WTC11 (cell line): ENCODE measurements at places on chromosomes 5 and 9.

DNA sequence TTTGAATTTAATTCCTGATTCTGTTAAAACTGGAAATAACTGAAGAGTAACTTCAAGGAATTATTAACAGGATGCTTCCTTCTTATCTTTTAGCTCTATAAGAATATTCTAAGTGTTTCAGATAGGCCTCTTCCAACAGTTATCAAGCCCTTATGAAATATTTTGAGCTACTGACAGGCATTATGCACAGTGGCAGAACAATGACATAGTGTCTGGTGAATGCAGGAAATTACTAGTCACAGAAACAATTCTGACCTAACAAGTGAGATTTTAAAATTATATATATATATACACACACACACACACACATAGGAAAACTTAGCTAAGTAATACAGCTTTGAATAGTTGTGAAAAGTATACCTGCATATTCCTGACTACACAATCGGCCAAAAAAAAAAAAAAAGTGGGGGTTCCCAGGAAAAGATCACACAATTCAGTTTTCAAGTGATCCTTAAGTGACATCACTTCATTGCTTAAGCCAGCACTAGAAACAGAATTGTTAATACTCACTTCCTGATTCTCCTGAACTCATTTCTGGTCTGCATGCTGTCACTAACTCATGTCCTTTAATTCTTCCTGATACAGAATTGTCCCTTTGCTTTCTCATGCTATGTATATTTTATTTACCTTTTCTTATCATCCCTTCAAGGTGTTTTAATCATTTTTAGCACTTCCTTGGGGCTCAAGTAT is 77.3 kb downstream of the SLC25A46 start:
- peaks cover 4% of the 10 kb centered on the region; the same call in 1 of the 2 replicates for H3K4me1 ChIP-seq
- H3K27ac ChIP-seq: no peak overlapping the region
- H3K4me3 ChIP-seq: no peak overlapping the region
- H3K27me3 ChIP-seq: no peaks in the 10 kb centered on the region
- DNase-seq: no peak

DNA sequence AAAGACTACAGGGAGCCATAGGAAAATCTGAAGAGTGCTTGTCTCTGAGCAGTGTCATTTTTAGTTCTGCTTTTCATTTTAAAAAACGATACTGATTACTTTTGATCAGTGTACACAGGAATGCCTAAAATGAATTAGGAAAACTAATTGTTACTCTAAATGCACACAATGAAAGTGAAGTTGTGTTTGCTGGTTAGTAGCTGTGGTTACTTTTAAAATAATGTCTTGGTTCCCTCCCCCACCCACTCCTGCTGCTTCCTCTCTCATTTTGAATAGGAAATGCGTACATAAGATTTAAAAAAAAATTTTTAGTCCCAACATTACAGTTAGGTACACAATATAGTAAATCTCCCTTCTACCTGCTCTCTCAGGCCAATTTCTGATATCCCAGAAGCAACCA is 47.5 kb upstream of the PLPP1 start:
- H3K4me1 ChIP-seq: peaks cover 21% of the 10 kb centered on the region
- no peak for DNase-seq
- H3K4me3 ChIP-seq: no peak overlapping the region

DNA sequence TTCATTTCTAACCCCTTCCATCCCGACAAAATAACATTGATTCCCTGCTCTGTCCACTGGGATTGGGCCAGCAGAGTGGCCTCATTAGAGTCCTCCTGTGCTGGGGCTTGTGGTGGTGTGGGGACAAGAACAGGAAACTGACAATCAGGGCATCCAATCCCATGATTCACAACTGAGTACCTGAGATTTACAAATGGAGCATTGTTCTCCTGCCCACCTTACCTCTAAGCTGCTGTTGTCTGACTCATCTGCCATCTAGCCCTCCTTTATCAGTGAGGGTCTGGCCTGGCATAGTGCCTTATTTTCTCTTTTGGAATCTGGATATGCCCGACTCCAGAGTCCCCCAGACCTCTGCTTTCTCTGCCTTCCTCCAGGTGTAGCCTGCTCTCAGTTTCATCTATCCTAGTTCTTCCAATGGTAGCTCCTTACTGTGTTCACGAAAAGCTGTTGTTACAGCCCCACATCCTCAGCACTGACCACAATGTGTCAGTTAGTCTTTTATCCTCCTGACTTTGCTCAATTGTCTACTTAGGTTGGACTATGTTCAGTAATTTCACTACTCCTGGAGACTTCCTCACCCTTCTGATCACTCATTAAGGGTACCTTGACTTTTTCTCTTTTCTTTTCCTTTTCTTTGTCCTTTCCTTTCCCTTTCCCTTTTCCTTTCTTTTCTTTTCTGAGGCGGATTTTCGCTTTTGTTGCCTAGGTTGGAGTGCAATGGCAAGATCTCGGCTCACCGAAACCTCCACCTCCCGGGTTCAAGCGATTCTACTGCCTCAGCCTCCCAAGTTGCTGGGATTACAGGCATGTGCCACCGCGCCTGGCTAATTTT is 13.4 kb downstream of the WNT8A start:
- H3K27ac ChIP-seq: no peak overlapping the region
- no peak for DNase-seq
- H3K36me3 ChIP-seq: peaks cover 5% of the 10 kb centered on the region; the same call in 1 of the 2 replicates

GRCh38 chr5:33857037-33857436 is 34.8 kb downstream of the ADAMTS12 start:
- H3K27me3 ChIP-seq: no peaks in the 10 kb centered on the region; the same call in 1 of the 2 replicates
- peaks cover 61% of the 10 kb centered on the region for H3K4me1 ChIP-seq
- H3K36me3 ChIP-seq: no peaks in the 10 kb centered on the region
- no peak overlapping the region for H3K27ac ChIP-seq
- no peak overlapping the region for H3K4me3 ChIP-seq

DNA sequence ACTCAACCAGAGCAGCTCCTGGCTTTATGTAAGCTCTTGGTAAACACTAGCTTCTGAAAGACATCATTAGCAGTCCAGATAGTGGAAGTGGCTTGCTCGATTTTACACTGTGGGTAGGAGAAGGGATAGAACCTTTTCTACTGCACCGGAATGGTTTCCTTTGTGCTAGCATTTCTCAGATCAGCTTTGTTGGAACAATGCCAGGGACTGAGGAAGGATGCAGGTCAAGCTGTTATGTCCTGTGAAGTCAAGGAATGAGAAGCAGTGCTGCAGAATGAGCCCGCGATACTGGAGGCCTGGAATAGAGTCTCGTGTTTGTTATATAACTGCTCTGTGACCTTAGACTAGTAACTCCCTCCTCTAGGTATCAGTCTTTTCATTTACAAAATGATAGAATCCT is 233.6 kb downstream of the GABRB2 start:
- H3K4me1 ChIP-seq: no peaks in the 10 kb centered on the region
- H3K27ac ChIP-seq: no peak overlapping the region
- H3K4me3 ChIP-seq: no peak overlapping the region
- no peaks in the 10 kb centered on the region; the same call in 1 of the 2 replicates for H3K36me3 ChIP-seq
- no peak for DNase-seq
- H3K27me3 ChIP-seq: no peaks in the 10 kb centered on the region

DNA sequence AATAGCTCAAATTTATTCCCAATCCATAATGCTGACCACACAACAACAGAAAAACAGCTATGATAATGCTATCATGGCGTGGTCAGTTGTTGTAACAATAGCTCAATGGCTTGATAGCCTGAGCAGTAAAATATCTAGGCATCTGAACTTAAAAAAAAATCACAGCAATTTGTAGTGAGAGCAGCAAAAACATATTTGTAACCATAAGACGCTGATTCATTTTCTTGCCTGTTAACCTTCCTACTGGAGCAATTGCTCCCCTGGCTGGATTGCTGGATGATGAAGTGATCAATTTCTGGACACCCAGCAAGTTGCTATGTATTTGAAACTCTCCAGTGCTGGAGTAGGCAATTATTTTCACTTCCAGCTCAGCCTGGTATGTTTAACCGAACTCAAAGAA is 115.1 kb downstream of the PCSK1 start:
- DNase-seq: no peak
- no peaks in the 10 kb centered on the region for H3K36me3 ChIP-seq
- no peak overlapping the region for H3K27ac ChIP-seq
- peaks cover 4% of the 10 kb centered on the region; the same call in 1 of the 2 replicates for H3K4me1 ChIP-seq
- H3K4me3 ChIP-seq: no peak overlapping the region

GRCh38 chr5:159750226-159750625 is 166.1 kb upstream of the ADRA1B start:
- 0 out of 2 replicates have a peak, but pooled peaks cover 7% of the 10 kb centered on the region for H3K4me1 ChIP-seq
- DNase-seq: no peak
- peaks cover 10% of the 10 kb centered on the region; the same call in 1 of the 2 replicates for H3K36me3 ChIP-seq
- H3K27ac ChIP-seq: no peak overlapping the region
- no peak overlapping the region for H3K4me3 ChIP-seq

DNA sequence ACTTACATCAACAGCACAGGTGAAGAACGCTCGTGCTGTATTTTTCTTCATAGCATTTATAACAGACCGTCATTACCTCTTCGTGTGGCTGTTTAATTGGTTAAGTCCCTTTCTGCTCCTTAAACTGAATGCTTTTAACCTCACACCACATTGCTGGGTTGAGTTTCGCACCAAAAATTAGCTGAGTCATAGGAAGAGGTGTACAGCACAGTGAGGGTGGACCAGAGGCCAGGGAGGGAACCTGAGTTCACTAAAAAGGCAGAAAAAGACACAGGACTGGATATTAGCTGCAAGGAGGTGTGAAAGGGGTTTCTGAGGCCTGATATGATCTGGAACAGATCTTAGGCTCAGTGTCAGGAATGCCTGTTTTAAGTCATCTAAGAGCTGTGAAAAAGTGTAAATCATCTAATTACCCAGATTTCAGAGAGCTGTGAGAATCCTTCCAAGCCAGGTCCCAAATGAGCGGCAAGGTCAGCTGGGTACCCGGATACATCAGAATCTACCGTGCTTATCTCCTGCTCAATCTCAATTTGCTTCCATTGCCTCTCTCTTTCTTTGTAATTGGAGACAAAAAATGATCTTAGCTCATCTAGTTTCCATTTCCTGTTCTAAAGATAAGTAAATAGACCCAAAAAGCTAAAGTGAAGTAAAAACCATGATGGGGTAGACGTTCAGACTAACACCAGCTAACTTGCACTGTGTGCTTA is 7.1 kb upstream of the CFAP90 start:
- DNase-seq: no peak
- peaks cover 5% of the 10 kb centered on the region for H3K27me3 ChIP-seq
- H3K36me3 ChIP-seq: peaks cover 17% of the 10 kb centered on the region
- H3K4me3 ChIP-seq: no peak overlapping the region
- no peak overlapping the region for H3K27ac ChIP-seq

DNA sequence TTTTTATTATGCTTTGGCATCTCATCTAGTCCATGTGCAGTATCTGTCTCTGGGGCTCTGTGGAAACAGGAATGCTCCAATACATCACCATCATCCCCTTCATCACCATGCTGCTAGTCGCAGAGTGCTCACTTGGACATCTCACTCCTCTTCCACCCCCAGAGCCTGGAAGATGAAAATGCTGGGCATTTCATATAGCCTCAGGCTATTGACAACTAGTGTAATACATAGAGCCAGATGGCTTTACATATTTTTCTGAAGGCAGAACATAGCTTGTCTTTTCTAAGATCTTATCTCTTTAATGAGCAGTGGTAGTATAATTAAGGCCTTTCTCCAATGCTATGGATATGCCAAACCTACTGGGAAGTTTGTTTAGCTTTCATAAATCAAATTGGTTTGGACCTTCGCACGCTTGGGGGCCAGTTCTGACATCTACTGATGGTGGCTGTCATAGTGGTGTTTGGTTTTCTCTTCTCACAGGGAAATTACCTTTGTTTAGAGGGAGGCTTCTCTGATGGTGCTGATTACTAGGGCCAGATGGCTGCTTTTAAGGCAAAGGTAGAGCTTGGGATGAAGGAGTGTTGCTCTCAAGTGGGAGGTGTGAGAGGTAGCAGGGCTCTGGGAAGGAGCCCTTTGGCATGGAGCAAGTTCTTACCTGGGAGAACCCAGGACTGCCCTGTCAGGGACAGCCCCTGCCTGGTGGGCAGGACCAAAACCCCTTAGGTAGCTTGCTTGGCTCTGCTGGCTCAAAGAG is 63.1 kb upstream of the CXCL14 start:
- H3K36me3 ChIP-seq: no peaks in the 10 kb centered on the region
- H3K27me3 ChIP-seq: peaks cover 4% of the 10 kb centered on the region
- no peak overlapping the region for H3K4me3 ChIP-seq
- no peaks in the 10 kb centered on the region for H3K4me1 ChIP-seq
- H3K27ac ChIP-seq: no peak overlapping the region

DNA sequence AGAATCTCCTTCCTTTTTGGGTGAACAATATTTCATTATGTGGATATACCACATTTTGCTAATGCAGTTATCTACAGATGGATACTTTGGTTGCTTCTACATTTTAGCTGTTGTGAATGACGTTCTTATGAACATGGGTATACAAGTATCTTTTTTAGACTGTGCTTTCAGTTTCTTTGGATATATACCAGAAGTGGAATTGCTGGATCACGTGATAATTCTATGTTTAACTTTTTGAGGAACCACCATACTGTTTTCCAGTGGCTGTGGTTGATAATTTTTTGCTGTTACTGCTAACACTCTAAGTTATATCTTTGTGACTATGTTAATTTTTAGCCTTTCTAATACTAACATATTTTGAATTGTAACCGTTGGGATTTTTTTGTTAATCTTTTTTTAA is 12.5 kb downstream of the WDR70 start:
- no peak overlapping the region for H3K27ac ChIP-seq
- H3K36me3 ChIP-seq: peaks cover 13% of the 10 kb centered on the region
- H3K4me1 ChIP-seq: no peaks in the 10 kb centered on the region
- no peaks in the 10 kb centered on the region for H3K27me3 ChIP-seq
- no peak overlapping the region for H3K4me3 ChIP-seq

GRCh38 chr5:30539004-30539634 is 654.4 kb upstream of the CDH6 start:
- DNase-seq: peak; percentile 24
- no peak overlapping the region for H3K27ac ChIP-seq
- peaks cover 7% of the 10 kb centered on the region for H3K4me1 ChIP-seq
- H3K4me3 ChIP-seq: no peak overlapping the region

- H3K4me3 ChIP-seq: no peak overlapping the region
- H3K27ac ChIP-seq: no peak overlapping the region
- no peaks in the 10 kb centered on the region for H3K36me3 ChIP-seq
- H3K27me3 ChIP-seq: peaks cover 1% of the 10 kb centered on the region; the same call in 1 of the 2 replicates
Observed at GRCh38 chr9:21097817-21098216, 20.1 kb upstream of the IFNB1 start.

- H3K36me3 ChIP-seq: peaks cover 9% of the 10 kb centered on the region; the same call in 1 of the 2 replicates
- DNase-seq: no peak
- no peak overlapping the region for H3K4me3 ChIP-seq
- no peaks in the 10 kb centered on the region for H3K27me3 ChIP-seq
Observed at GRCh38 chr5:6721442-6721841, 8.2 kb downstream of the TENT4A start.

DNA sequence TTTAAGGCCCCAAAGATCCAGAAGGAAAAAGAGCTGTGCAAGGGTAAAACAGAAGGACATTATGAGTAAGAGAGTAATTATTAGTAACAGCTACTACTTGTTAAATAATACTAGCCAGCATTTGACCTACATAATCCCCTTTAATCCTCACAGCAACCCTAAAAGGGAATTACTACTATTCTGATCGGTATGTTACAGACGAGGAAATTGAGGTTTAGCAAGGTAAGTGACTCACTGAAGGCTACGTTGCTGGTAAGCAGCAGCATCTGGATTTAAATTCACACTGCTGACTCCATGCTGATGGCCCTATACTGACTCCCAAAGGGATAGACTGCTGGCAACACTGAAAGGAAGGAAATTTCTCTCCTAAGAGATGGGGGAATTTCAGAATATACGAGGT is 3.7 kb upstream of the FSD1L start:
- H3K4me3 ChIP-seq: no peak overlapping the region
- DNase-seq: no peak
- no peak overlapping the region for H3K27ac ChIP-seq
- H3K4me1 ChIP-seq: peaks cover 14% of the 10 kb centered on the region
- H3K36me3 ChIP-seq: no peaks in the 10 kb centered on the region

GRCh38 chr9:80699511-80699998 is 989.8 kb downstream of the TLE1 start:
- H3K4me1 ChIP-seq: peaks cover 40% of the 10 kb centered on the region
- DNase-seq: no peak
- no peak overlapping the region for H3K4me3 ChIP-seq
- no peaks in the 10 kb centered on the region for H3K36me3 ChIP-seq
- peaks cover 2% of the 10 kb centered on the region; the same call in 1 of the 2 replicates for H3K27me3 ChIP-seq
